ENCODE measurements at places on chromosomes 2 and 18. TPM values are rescaled to one million over a fixed set of nuclear protein-coding genes. Genes with fewer than 3 reads are reported as not detected.
A peak's percentile ranks its signal among the peaks of the same experiment; 100 is the strongest.

DNA sequence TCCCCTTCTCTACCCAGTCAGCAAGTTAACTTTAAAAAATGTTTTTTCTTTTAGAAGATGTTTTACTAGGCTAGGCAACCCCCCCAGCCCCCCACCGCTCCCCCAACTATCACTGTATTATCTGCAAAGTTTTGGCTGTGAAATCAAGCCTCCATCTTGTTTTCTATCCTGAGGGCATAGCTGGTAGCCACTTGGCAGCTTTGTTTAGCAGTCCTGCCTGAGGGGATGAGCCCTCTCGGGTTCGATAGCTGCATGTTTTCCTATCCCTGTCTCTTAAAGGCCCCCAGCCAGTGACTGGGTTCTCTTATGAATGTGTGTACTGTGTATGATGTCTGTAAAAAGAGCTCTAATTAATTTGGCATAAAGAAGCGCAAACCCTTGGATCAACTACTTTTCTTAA, 43.4 kb downstream of the MRO start:
- DNase-seq = no peak

GRCh38 chr2:78263571-78263970, 741.4 kb upstream of the LRRTM4 start:
- no peak for DNase-seq

DNA sequence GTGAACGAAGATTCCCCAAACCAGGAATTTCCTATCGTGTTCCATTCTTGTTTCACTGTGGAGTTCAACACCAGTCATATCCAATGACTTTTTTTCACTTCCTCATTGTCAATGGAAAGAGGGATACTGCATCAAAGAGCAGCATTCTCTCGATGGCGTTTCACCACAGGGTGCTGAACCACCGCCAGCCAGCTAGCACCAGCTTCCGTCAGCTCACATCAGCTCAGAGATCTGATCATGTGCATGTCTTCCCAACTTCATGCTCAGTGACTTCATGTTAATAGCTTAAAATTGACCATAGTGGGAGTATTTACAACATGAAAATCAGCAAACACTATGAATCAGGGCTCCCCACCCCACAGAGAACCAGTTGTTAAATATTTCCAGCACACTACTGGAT, 359.9 kb downstream of the TNS1 start:
- no peak for DNase-seq

DNA sequence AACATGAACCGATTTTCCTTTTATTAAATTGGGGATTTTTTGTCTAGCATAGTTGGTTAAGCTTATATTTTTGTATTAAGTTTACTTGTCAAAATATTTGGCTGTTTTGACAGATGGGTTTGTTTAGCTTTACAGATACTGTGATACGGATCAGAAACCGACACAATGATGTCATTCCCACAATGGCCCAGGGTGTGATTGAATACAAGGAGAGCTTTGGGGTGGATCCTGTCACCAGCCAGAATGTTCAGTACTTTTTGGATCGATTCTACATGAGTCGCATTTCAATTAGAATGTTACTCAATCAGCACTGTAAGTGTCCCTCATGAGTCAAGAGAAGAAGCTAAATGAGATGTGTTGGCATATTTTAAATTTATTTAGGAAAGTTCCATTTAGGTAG, 8.5 kb downstream of the PDK1 start:
- no peak for DNase-seq

TRIM43 gene
- 1.4 TPM for total RNA-seq

GRCh38 chr2:159208438-159208837, 78.1 kb downstream of the WDSUB1 start:
- DNase-seq = no peak

CABYR gene
- total RNA-seq = 451 TPM

MYCN gene
- total RNA-seq = 6.9 TPM

GRCh38 chr2:202514732-202515131, 120.0 kb upstream of the FAM117B start:
- DNase-seq = no peak

ALPP gene
- total RNA-seq = 0.25 TPM

DYTN gene
- 0.19 TPM for total RNA-seq

DNA sequence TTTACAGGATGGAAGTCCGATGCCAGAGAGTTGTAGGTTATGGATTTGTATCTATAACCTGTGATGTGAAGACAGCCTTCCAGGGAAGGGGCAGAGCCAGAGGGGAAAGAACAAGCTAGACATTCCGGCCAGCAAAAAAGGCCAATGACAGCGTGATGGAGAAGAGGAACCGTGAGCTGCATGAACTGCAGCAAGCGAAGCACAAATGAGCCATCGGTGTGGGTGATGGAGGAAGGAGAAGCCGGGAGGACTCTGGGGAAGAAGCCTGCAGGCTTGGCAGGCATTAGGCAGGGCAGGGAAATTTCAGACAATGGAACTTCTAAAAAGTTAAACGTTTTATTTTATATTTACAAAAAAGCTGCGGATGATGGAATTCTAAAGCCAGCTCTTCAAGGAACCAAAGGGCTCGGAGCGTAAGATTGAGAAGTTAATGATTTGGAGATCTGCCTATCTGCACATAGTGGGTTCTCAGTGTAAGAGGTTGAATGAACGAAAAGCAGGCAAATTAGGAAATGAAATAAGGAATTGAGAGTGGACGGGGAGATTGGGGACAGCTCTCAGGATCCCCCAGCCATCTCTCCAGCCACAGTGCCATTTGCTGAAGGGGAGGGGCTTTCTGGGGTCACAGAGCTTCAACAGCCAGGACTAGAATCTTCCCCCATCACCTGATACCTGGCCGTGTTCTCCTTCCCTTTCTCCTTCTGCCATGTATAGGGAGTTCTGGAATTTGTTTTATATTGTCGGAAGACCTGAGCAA, 28.4 kb downstream of the NGEF start:
- peak; percentile 8 for DNase-seq

DNA sequence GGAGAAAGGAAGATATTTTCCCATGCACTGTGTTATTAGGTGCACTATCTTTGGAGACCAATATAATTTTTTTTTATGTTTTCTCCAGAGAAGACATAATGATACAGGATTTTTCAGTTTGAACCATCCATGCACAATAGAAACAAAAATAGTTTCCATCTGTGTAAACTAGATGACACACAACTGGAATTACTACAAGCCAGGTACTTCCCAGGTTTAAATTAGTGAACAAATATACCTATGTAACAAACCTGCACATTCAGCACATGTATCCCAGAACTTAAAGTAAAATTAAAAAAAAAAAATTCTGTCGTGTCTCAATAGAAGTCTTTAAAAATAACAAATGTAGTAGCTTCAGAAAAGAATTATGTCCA, 1616.8 kb upstream of the ACVR2A start:
- no peak for DNase-seq

DNA sequence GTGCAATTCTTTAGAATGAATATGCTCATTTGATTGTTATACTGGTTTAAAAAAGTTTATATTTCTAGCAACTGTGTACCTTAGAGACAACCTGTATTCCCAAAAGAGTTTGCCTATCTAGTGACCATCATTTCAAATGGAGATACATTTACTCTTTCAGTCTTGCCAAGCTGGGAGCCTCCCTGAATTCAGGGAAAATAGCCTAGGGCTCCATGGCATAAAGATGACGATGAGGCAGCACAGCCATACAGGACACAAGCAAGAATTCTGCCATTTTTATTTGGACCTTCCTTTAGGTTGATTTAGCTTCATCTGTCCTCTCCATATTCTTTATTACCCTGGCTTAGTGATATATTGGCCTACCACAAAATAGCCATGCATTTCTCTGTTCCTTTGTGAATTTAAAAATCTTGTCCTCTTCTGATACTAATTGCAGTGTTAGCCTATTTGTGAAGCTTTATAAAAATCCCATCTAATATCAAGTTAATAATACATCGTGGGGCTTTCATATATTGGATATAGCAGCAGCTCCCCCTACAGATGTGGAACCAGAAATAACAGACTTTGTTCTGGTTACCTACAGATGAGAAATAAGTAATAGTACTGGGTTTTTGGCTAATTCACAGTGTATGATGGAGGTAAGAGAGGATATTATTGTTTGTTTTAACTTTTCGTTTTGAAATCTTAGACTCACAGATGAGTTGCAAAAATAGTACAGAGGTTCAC, 1661.9 kb upstream of the PIK3C3 start:
- DNase-seq = no peak

- DNase-seq = no peak
Measured at GRCh38 chr2:133389569-133389968, 178.7 kb downstream of the NCKAP5 start.

GRCh38 chr2:43078781-43079755, 147.3 kb downstream of the ZFP36L2 start:
- DNase-seq = no peak

GRCh38 chr18:68841301-68841700, 43.4 kb downstream of the CCDC102B start:
- no peak for DNase-seq

DNA sequence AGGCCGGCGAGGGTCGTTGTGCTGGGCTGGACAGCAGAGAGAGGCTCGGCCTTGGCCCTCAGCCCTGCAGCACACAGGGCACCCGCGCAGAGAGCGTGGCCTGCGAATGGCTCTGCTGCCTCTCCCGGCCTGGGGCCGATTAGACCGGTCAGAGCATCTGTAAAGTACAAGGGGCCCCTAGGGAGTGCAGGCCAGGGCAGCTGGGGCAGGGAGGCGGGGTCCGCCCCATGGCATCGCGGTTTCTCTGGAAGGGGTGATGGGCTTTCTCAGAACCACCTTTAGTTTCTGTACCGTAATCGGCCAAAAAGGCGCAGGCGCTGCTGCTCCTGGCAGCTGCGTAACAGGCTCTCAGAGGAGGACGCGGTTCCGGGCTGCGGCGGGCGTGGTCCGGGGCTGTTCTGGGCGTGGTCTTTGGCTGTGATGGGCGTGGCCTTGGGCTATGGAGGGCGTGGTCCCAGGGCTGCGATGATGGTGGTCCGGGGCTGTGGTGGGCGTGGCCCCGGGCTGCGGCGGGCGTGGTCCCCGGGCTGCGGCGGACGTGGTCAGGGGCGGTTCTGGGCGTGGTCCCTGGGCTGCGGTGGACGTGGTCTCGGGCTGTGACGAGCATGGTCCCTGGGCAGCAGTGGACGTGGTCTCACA, 1.5 kb upstream of the GPR148 start:
- peak; percentile 96 for DNase-seq

- DNase-seq = no peak
Measured at GRCh38 chr2:47214990-47215389, 59.9 kb upstream of the STPG4 start.

DNA sequence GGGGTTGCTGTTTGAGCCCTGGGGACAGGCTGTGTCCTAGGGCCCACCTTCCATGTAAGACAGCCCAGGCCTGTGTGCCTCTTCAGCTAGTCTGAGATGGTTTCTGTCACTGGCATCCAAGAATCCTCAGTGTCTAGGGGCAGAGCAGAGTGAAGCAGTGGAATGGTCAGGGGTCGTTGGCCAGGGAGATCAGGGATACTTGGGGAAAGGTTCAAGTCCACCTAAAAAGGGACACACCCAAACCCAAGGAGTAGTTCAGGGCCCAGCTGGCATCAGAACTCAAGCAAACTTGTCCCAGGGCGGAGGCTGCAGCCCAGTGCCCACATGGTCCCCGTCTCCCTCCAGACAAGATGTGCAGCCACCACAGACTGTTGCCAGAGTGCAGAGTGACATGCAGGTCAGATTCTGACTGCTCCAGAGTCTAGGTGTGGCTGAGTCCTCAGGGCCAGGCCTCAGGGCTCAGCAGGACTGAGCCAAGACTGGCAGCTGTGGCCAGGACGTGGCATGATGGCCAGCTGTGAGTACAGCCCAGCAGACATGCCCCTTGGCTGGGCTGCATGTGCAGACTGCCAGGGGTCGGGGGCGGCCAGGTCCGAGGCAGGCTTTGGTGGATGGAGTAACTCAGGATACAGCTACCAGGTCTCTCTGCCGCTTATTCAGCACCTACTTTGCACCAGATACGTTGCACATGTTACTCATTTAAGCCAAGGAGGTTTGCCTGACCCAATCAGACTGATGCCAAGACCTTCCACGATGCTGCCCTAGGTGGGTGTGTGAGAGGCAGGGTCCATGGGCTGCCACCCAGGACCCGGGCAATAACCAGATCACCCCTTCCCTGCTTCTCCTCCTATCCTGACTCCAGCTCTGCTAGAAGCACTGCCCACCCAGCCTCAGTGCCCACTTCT, 146.6 kb downstream of the SMAD7 start:
- DNase-seq = peak; percentile 8

GRCh38 chr18:54503131-54503894, 87.7 kb upstream of the DYNAP start:
- no peak for DNase-seq

GRCh38 chr2:146879882-146880281, 964.9 kb upstream of the ACVR2A start:
- no peak for DNase-seq

PROKR1 gene
- 0.50 TPM for total RNA-seq

DNA sequence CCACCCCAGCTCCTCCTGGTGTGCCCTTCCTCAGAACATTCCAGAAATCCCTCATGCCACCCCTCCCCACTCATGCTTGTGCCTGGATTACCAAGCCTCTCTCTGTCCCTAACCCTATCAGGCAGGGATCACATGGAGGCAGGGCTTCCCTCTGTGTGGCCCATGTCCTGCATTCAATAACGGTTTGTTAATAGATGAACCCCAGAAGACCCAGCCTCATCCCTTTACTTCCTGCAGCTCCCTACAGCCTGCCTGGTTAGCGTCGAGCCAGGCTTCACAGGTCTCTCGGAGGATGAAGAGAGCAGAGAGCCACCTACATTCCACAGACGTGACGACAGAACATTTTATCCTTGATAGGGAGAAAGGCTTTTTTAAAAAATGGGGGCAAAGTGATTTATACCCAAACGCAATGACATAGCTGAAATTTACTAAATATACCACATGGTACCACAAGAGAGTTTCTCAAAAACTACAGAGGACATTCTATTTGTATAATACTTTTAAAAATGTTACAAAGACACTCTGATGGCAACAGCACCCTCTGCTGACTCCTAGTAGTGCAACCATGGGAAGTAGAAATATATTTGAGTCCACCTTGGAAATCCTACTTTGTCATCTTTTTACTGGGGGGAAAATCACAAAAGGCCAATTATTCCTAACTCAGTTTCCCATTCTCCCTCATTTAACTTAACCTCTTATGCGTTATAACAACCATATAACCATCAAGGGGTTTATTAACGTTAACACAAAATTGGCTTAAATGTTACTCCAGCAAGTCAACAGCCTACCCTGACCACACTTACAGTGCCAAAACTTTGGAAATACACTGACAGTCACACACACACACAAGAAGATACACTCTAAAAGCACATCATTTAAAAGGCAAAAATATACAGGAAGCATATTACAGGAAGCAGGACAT, 30.7 kb downstream of the FBXO15 start:
- peak; percentile 37 for DNase-seq

GRCh38 chr2:179543361-179543901, 278.8 kb upstream of the SESTD1 start:
- DNase-seq = no peak

GRCh38 chr2:160111951-160112798, 49.8 kb upstream of the PLA2R1 start:
- DNase-seq = no peak

- DNase-seq = no peak
Measured at GRCh38 chr18:41613003-41613609, 341.9 kb upstream of the PIK3C3 start.

DNA sequence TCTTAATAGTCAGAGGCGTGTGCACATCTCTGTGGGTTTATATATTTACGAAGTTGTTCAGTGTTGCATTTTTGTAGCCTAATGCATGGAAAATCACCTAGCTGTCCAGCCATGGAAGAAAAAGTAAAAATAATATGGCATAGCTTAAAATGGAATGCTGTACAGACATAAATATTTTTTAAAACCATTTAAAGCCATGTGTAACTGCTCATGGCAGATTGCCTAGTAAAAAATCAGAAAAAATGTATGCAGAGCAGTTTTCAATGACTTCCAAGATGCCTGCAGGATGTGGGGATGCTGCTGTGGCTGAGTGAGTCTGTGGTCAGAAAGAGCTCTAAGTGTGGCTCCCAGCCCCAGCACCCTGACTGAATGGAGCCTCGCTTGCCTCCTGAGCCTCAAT, 64.8 kb upstream of the ALKAL2 start:
- DNase-seq = no peak

ZNF396 gene
- 7.3 TPM for total RNA-seq

Data from testis (tissue), 5 donors.